ENCODE measurements at places on chromosomes 12 and 14.

DNA sequence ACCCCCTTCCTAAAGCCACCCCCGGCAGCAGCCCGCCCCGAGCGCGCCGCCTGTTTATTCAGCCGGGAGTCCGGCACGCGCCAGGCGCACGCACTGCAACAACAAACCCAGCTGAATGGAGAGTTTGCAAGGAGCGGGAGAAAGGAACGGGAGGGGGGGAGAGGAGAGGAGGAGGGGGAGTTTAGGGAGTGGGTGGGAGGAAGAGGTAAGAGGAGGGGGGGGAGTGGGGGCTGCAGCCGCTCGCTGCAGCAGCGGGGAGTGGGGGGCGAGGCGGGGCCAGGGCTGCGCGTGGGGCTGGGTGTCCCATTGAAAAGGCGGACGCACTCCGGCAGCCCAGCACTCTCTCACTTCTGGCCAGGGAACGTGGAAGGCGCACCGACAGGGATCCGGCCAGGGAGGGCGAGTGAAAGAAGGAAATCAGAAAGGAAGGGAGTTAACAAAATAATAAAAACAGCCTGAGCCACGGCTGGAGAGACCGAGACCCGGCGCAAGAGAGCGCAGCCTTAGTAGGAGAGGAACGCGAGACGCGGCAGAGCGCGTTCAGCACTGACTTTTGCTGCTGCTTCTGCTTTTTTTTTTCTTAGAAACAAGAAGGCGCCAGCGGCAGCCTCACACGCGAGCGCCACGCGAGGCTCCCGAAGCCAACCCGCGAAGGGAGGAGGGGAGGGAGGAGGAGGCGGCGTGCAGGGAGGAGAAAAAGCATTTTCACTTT lies at the start of gene ASCL1:
Gene ASCL1, plus strand, starts transcription at position 336 of the 712 bp plus-strand sequence. CDS start 571 bp downstream, outside the sequence.
- DNase-seq, result no peak

GRCh38 chr12:95397571-95397970 lies 76.4 kb upstream of the METAP2 start:
- DNase-seq, result no peak

DNA sequence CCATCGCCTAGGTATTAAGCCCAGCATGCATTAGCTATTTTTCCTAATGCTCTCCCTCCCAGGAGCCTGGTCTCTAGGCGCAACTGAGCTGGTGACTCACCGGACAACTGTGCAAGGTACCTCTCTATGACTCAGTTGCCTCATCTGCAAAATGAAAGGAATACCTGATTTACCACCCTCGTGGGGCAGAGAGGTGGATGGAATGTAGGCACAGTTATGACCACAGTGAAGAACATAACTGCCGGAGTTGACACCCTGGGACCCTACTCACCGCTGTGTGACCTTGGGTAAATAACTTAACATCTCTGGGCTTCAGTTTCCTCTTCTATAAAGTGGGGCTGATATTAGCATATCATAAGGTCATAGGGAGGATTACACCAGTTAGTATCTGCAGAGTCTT lies 22.6 kb downstream of the BCL11B start:
- DNase-seq, result no peak

GRCh38 chr12:92002673-92003382 lies 142.8 kb downstream of the BTG1 start:
- no peak for DNase-seq

DNA sequence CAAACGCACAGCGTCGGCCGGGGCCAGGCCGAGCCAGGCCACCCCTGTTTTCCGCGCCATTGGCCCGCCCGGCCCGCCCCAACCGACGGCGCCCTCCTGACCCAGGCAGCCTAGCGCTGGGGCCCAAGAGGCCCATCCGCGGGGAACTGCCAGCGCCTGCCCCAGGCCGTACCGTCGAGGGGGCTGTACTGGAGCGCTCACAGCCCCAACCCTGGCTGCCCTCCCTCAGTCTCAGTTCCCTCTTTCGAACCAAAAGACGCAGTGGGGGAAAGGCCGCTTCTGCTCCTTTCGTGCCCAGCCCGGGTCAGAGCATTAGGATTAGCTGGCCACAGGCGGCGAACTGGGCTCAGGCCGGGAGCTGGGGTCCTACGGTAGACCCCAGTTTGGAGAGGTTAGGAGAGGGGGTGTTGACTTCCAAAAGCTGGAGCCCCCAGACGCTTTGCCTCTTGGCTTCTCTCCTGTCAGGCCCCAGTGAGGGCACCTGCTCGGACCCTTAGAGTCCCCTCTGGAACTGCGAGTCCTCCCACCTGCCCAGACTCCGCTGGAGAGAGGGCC lies 1.9 kb downstream of the NKX2-1 start:
- no peak for DNase-seq

DNA sequence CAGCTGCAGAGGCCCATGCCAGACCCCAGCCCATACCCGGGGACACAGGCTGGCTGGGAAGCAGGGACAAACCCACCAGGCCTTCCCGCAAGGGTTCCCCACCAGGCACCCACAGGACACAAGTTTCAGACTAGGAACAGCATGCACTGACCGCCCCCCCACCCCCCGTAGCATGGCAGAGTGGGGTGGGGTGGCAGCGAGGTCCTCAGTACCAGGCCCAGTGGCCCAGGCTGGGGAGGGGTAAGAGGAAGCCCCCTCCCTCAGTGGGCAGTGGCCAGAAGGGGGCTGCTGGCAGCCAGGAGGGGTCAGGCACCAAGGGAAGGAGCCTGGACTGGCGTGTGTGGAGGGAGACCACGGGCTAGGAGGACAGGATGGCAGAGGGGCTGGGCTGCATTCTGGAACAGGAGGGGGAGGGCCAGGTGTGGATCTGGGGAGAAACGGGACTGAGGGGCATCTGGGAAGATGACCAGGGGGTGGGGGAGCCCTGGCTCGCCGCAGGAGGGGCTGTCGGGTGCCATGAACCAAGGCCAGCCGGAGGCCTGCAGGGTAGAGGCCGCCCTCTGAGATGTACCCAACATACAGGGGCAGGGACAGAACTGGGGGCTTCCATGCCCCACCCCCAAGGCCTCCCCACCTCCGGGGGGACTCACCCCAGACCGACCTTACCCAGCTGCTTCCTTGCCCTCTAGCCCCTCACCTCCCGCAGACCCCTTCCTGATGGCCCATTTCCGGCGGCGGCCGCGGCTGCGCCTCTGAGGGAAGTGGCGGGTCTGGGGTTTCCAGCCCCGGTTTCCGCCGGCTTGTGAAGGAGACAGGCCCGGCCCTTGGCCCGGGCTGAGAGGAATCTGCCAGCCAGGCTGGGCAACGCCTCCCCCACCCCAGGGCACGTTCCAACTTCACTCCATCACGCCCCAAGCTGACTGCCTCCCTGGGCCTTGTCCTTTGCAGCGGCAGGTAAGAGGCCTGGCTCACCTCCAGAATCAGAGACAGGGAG lies 5.6 kb upstream of the JAG2 start:
- no peak for DNase-seq
